ENCODE measurements at places on chromosomes 7 and 10. TPM values are rescaled to one million over a fixed set of nuclear protein-coding genes. Genes with fewer than 3 reads are reported as not detected.

DNA sequence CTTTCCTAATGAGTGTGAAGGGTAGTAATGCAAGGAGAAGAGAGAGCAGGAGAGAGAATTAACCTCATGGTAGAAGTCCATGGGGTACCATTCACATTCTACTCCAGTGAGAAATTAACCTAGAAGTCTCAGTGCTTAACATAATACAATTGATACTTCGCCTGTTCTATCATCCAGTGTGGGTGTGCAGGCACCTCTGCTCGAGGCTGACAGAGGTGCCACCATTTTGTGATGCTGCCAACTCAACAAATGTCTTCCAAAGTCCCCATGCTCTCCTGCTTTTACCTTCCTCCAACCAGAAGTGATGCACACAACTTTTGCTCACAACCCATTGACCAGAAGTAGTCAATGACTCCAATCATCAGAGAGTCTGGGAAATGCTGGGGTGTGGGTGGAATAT is 118.3 kb upstream of the LAMB4 start:
- no peak for DNase-seq

GRCh38 chr10:88190123-88190522 is 326.7 kb downstream of the PTEN start:
- DNase-seq: no peak

DNA sequence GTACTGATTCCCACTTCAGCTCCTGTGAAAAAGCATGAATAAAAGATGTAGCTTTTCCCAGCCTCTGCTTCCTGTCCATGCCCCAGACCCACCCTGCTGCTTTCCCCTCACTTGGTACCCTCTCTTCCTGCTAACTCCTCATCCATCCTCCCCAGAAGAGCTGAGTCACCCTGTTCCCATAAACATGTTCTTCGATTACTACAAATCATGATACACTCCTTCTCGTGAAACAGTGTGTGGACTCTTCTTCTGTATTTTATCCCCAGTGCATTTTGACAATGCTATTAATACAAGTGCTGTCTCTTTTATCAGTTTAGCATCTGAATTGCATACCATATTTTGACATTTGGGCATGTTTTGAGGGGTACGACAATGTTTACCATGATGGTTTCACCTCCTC is 45.8 kb upstream of the SORBS1 start:
- DNase-seq: no peak

- DNase-seq: no peak
Measured at GRCh38 chr7:111803015-111803758, 240.9 kb upstream of the IMMP2L start.

GRCh38 chr10:71379118-71379766 is 17.5 kb upstream of the CDH23 start:
- DNase-seq: no peak

DNA sequence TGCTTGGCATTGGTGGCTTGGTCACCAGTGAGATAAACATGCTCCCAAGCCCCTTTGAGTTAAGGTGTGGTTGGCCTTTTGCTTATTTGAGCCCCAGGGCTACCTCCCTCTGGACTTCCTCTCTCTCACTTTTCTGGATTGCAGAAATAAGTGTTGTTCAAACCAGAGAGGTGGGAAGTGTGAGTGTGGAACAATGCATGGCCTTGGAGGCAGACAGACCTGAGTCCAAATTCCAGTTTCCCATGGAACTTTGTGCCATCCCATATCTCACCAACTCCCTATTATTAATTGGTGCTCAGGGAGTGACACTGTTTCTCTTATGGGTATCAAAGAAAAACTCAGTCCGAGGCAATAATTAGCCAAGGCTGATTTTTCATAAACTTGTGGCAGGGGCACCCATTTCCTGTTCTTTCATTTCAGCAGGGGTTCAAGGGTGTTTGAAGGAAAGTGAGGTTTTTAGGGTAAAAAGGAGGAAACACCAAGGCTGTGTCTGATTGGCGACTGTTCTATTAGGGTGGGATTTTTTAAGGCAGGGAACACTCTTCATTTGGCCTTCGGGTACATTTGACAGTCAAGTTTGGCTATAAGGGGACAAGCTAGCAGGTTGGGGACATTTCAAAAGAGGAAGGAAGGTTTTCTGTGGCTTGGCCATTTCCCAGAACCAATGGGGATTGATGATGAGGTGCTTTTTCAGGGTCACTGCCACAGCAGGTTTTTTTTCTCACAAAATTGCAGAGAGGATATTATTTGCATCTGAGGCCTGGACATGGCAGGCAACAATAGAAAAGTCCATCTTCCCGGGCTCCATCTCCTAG is 148.8 kb upstream of the NPY start:
- no peak for DNase-seq

GRCh38 chr7:128265906-128266300 is 24.8 kb downstream of the LEP start:
- no peak for DNase-seq

- DNase-seq: no peak
Measured at GRCh38 chr10:103706762-103707161, 148.6 kb downstream of the SH3PXD2A start.

DNA sequence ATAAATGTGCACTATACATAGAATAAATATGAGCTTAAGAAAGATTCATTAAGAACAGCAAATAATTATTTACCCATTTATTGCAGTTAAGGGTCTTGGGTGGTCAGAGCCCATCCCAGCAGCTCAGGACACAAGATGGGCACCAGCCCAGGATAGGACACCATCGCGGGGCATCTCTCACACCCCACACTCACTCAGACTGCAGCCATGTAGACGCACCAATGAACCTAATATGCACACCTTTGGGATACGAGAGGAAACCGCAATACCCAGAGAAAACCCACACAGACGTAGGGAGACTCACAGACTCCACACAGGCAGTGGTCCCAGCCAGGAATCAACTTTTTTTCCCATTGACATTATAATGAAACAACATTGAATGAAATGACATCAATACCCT is 36.0 kb downstream of the CARD11 start:
- DNase-seq: no peak

DNA sequence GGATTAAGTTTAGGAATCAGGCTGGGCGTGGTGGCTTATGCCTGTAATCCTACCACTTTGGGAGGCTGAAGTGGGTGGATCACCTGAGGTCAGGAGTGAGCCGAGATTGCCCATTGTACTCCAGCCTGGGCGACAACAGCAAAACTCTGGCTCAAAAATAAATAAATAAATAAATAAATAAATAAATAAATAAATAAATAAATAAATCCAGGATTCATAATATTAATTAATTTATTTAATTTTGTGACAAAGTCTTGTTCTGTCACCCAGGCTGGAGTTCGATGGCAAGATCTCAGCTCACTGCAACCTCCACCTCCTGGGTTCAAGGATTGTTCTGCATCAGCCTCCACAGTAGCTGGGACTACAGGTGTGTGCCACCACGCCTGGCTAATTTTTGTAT is 4.2 kb downstream of the SUGCT start:
- DNase-seq: no peak

DNA sequence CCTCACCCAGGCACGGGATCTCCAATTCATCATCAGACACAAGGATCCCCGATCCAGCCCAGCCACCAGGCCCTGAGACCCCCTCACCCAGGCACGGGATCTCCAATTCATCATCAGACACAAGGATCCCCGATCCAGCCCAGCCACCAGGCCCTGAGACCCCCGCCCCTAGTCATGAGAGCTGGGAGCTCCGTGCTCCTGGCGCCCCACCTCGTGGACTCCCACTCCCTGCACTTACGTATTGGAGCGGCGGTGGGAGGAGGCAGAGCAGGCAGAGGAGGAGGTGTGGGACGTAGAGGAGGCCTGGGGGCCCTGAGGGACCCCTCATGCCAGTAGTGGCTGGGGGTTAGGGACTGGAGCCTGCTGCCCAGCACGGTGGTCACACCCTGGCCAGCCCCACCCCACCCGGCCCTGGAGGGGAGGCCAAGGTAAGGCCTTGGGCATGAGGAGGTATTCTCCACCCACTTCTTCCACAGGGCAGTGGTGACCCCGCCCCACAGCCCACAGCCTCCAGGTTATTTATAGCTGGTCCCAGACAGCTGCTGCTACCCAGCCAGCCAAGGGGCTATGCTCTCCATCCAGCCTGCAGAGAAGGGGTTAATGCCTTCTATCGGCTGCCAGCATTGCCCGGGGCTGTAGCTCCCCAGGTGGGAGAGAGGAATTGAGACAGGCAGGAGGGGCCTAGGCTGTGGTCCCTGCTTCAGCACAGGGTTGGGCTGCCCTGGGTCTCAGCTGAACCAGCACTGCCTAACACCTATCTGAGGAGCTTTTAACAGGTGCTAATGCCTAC is 17.6 kb upstream of the CRHR2 start:
- no peak for DNase-seq

GRCh38 chr10:77493239-77493806 is 144.3 kb downstream of the KCNMA1 start:
- DNase-seq: no peak

- DNase-seq: no peak
Measured at GRCh38 chr7:19623676-19624075, 85.2 kb downstream of the POLR1F start.

- no peak for DNase-seq
Measured at GRCh38 chr10:126101736-126102135, 205.4 kb downstream of the FANK1 start.

- no peak for DNase-seq
Measured at GRCh38 chr7:42445691-42446090, 208.7 kb upstream of the GLI3 start.

DNA sequence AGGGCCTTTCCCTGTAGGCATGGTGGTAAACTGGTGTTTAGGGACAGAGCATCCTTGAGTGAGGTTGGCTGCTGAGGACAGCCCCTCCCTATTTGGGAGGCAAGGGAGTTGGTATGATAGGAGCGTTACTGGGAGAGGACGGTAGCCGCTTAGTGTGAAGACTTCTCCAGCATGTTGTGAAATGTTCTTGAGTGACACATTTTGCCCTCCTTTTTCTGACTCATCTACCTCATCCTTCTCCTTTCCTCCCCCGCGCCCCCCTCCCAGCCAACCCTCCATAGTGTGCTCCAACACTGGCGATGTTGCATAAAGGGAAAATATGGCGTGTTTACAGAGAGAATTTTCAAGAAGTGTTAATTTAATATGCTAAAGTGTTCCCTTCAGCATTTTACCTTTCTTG is 645.0 kb upstream of the GALNT17 start:
- DNase-seq: no peak

Gene ADIRF
- total RNA-seq: 14.8 TPM

Gene LEP
- not detected for total RNA-seq

Gene NRCAM
- 0.21 TPM for total RNA-seq

Gene TRPV5
- not detected for total RNA-seq

Gene WDR11
- total RNA-seq: 59.3 TPM

Gene PMS2
- total RNA-seq: 40.2 TPM
